ENCODE measurements at places on chromosomes 2 and 18.

DNA sequence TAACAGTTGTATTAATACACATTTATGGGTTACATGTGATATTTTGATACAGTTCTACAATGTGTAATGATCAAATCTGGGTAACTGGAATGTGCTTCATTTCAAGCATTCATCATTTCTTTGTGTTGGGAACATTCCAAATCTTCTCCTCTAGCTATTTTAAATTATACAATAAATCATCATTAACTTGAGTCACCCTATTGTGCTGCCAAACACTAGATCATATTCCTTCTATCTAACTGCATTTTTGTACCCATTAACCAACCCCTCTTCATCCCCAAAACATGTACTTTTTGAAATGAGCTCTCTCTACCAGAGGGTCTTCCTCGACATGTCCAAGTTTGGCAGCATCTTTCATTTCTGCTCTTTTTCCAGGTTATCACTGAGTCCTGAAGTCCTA, 81.1 kb upstream of the TTC39C start:
- DNase-seq, result no peak

GRCh38 chr2:3823748-3824147, 120.4 kb downstream of the DCDC2C start:
- DNase-seq, result peak; percentile 7

DNA sequence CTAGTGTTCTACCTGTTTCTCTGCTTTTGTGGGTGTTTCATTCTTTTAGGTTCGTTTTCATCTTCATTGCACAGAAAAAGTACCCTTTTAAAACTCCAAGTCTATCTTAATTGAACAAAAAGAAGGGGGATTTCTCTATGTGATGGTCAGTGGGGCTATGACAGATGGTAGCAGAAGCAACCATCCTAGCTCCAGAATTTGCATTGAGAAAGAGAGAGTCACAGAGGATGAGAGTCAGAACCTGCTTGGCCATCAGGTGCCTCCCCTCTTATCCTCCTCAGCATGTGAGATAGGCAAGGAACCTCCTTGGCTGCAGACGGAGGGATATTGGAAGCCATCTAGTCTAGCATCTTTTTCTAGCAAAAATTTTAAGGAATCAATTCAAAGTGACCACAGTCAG, 398.0 kb upstream of the DCC start:
- no peak for DNase-seq

DNA sequence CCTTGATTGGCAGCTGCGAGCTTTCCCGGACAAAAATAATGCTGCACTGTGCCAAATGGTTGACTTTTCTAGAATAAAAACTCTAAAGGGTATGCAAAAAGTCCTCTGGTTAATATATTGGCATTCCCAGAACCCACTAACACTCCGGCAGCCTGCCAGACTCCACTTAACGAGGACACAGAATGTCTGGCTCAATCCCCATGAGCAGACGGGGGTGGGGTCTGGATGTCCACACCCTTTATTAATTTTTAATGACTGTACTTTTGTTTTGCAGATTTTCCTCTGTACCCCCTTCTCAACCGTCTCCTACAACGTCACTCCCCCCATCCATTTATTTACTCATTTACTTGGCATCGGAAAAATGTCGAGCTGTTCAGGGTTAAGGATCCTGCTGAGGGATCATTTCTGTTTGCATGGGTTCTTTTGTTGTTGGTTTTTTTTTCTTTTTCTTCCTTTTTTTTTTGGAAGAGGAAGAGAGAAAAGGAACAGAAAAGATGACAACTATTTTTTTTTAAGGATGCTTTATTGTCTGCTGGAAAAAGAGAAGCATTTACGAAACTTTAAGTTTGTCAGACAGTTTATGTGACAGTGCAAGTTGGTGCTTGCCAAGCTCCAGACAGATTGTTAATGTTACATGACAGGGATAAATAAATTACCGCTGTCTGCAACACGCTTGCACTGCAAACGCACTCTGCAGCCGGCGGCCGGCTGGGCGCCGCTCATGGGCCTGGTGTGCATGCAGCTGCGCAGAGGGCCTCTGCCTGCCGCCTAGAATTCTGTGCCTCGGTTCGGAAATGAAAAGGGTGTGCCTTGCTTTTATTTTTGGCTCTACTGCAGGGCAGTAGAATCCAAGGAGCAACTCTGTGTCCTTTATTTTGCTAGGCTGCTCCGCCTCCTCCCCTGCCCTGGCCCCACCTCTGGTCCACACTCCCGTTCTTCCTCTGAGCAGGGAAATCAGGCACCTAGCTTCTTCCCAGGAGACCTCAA, 3.6 kb downstream of the LDLRAD4 start:
- peak; percentile 41 for DNase-seq

- DNase-seq, result no peak
These were observed 64.7 kb upstream of the HNRNPA3 start for GRCh38 chr2:177147834-177148445.

- no peak for DNase-seq
These were observed 14.4 kb upstream of the TMEM131 start for GRCh38 chr2:98009887-98010760.

- DNase-seq, result peak; percentile 87
These were observed 22.8 kb downstream of the ZSCAN30 start for GRCh38 chr18:35267161-35267651.

GRCh38 chr2:241068942-241069810, 32.9 kb downstream of the MTERF4 start:
- DNase-seq, result no peak

DNA sequence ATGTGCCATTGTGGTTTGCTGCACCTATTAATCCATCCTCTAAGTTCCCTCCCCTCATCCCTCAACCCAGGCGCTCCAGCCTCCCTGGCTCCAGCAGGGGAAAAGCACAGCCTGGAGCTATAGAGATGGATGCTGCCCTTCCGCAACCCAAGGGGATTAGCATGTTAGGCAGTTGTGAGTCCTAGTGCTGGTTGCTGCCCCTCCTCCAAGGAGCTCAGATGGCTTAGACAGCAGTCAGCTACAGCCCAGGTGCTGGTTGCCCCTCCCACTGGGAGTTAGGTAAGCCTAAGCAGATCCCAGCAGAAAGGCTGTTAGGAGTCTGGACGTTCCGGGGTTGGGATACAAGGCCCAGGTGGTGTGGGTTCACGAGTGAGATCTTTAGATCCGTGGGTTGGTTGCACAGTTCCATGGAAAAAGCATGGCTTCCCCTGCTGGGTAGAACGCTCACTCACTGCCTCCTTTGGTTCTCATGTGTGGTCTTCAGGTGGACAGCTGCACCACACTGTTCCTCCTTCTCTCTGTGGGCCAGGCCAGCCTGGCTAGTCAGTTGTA, 446.1 kb downstream of the ZNF804A start:
- no peak for DNase-seq

DNA sequence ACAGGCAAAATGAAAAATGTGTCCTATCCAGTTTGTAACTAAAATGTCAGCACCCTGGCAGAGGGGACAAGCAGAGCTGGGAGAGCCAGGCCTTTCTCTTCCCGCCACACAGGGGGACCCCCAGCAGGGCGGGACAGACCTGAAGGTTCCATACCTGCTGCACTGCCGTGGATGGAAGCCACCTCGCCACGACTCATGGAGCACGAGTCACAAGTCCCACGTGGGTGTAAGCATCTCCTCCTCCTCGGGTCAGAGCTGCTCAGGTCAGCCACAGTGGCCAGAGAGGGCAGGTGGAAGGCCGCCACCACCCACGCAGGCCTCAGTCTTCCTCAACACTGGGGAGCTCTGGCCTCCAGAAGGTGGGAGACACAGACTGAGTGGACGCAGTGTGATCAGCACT, 21.0 kb downstream of the C1QL2 start:
- no peak for DNase-seq

- DNase-seq, result no peak
These were observed 472.2 kb upstream of the LINC00305 start for GRCh38 chr18:64620971-64621560.

DNA sequence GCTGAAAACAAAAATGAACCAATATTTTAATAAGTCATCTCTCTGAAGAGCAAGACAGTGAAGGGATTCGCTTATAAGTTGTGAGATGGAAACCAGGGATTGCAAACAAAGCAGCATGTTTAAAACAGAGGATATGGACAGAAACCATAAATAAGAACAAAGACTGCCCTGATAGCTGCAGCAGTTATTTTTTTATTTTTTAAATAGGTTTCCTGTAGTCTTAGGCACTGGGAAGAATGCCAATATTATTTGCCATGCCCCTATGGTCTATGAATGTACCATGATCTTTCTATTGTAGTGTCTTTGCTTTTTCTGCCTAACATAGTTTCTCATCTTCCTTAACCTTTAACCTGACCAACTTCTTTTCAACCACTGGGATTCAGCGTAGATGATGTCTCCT, 1334.0 kb upstream of the NRXN1 start:
- DNase-seq, result no peak

Data from NCI-H1092 (cell line).